ENCODE measurements at places on chromosomes 2 and 18.

DNA sequence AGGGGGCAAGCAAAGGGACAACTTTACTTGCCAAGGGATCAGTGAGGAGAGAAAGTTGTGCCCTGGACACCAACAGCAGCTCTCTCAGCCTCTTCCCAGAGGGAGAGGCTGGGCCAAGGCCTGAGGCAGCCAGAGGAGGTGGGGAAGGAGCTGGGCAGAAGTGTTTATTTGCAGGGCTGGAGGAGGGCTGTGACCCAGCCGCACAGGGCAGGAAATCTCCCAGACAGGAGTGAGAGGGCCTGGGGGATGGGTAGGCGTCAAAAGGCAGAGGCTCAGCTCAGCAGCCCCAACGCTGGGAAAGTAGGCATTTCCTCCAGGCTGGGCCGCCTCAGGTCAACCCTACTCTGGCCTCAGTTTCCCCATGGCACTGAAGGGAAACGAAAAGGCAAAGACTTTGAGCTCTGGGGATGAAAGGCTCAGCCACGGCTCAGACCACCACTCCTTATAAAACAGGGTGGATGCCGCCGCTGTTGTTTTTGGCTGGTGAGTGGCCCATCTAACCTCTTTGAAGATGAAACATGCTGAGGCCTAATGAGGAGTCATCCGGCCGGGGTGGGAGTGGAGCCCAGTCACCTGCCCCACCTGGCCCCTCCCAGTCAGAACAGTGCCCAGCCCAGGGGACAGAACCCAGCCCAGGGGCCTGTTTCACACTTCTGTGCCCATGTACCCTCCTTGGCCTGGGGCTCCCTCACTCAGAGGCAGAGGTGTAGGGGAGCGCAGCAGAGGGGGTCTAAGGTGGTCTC, 21.9 kb upstream of the SEMA4C start:
- peak; percentile 84 for DNase-seq

DNA sequence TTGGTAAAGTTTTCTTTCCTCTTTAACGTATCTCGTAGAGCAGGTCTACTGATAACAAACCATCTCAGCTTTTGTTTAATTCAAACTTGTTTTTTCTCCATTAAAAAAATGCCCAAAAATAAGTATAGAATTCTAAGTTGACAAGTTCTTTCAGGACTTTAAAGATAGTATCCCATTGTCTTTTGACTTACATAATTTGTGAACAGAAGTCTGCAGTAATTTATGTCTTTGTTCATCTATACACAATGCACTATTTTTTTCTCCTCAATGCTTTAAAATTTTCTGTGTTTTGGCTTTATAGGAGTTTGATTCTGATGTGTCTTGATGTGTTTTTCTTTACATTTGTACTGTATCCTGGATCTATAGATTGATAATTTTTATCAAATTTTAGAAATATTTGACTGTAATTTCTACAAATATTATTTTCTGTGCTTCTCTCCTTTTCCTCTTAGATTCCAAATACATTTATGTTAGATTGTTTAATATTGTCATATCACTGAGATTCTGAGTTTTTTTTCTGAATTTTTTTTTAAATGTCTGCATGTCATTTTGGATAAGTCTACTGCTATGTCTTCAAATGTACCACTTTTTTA, 143.3 kb downstream of the FTCDNL1 start:
- DNase-seq, result no peak

GRCh38 chr2:35931626-35932025, 424.0 kb upstream of the CRIM1 start:
- no peak for DNase-seq

DNA sequence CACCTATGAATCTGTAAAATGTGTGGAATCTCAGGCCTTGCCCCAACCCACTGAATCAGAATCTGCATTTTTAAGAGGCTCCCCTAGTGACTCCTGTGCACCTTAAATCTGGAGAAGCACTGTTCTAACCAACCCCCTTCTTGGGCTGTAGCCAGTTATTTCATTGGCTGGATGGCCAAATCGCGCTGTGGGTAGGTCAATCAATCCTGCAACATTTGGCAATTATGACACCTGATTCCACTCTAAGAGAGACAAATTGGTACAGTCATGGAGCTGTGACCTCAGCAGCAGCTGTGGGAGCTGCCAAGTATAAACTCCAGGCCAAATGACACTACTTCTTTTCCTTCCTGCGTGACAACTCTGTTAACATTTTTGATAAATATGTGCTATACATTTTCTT, 208.7 kb downstream of the CLIP4 start:
- no peak for DNase-seq

DNA sequence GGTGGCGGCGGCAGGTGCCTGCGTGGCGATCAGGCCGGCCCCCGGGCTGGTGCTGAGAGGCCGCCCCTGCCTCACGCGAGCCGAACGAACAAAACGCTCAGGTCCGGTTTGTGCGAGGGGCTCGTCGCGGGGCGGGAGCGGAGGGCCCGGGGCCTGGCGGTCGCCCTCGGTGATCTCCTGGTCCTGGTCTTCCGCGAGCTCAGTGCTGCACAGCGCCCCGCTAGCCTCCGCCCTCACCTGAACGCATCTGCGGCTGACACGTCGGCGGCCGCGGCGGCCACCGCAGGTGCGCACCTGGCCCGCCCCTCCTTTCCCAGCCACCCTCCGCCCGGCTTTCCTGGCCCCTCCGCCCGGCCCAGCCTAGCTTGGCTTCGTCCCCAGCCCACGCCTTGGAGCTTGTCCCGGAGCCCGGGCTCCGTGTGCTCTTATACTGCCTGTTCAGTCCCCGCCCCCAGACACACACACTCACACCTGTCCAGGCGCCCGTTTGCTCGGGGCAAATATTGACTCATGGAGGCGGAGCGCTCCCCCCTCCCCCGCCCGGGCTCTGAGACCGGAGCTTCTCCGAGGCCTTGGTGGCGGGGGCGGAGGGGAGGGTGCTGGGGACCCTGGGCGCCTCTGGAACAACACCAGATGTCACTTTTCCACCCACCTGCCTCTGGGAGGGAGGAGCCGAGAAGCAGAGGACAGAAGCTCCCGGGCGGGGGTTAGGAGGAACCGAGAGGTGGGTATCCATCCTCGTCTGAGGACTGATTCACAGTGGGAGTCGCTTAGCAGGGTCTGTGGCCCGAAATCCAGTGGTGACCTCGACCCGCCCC, 8.6 kb upstream of the CRYBA2 start:
- DNase-seq, result peak; percentile 45

GRCh38 chr2:314561-315336, 26.9 kb upstream of the ALKAL2 start:
- no peak for DNase-seq

GRCh38 chr2:171235262-171235881, 74.7 kb upstream of the TLK1 start:
- no peak for DNase-seq

GRCh38 chr2:74891136-74891764, 57.3 kb downstream of the HK2 start:
- no peak for DNase-seq

DNA sequence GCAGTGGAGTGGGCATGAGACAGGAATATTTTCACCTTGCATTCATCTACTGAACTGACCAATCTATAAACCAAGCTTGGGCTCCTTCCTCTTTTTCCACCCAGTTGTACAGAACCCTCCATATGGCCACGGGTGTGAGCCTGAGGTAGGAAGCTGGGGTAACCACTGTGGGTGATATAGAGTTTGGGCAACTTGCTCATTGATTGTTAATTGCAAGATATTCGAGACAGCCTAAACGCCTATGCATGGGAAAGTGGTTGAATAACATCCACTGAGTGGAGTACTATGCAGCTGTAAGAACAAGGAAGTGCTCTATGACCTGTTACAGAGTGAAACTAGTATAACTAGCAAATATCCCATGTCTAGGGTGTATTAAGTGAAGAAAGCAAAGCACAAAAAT, 7.3 kb upstream of the VAPA start:
- no peak for DNase-seq

DNA sequence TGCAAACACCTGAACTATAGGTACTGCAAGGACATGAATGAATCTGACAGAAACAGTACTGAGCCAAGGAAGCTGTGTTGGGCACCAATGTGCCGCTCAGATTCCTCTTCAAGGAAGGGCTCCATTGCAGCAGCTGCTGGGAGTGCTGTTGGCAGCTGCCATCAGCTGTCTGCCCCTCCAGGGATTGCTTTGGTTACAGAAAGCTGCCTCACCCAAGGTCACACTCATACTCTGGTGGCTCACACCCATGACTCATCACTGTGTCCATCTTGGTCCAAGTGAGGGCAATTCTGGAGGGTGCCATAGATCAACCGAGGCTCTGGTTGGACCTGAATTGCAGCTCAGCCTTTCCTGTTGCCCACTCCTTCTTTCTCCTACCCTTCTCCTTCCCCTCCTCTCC, 24.4 kb upstream of the TRPM8 start:
- no peak for DNase-seq

DNA sequence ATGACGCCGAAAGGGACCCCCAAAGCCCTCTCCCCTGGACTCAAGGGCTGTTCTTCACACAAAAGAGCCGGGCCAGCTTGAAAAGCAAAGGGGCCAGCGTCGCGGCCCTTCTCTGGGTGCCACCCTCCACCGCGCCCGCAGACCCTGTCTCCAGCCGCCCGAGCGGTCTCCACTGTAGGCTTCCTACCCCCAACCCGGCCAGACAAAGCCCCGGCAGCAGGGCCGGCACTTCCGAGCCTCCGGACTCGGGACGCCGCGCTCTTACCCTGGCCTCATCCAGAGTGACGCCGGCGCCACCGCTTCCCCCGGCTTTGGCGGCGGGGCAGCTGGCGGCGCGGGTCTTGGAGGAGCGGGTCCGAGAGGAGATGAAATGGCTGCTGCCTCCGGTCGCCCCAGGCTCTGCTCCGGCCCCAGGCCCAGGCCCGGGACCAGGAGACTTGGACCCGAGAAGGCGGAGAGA, 603 bp downstream of the ATAD2B start:
- DNase-seq, result peak; percentile 27

GRCh38 chr18:26919627-26920026, 54.1 kb upstream of the AQP4 start:
- DNase-seq, result no peak

GRCh38 chr2:45004562-45005191, 4.6 kb downstream of the SIX2 start:
- no peak for DNase-seq

GRCh38 chr2:191572319-191572718, 105.6 kb upstream of the NABP1 start:
- no peak for DNase-seq

DNA sequence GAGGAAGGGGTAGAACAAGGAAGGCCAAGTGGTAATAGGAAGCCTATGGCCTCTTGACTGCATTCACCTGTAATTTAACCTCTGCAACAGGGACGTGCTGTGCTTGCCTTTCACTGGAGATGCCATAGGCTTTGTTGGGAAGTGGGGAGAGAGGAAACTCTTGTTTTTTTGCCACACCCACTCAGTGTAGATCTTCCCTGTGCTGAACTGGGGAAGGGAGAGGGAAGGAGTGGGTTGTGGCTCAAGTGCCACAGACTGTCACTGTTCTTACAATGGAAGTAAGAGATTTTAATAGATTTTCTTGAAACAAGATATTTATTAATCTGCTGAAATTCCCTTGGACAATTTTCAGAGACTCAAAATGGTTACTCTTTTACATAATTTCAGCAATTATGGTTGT, 127.3 kb downstream of the FAM210A start:
- no peak for DNase-seq

DNA sequence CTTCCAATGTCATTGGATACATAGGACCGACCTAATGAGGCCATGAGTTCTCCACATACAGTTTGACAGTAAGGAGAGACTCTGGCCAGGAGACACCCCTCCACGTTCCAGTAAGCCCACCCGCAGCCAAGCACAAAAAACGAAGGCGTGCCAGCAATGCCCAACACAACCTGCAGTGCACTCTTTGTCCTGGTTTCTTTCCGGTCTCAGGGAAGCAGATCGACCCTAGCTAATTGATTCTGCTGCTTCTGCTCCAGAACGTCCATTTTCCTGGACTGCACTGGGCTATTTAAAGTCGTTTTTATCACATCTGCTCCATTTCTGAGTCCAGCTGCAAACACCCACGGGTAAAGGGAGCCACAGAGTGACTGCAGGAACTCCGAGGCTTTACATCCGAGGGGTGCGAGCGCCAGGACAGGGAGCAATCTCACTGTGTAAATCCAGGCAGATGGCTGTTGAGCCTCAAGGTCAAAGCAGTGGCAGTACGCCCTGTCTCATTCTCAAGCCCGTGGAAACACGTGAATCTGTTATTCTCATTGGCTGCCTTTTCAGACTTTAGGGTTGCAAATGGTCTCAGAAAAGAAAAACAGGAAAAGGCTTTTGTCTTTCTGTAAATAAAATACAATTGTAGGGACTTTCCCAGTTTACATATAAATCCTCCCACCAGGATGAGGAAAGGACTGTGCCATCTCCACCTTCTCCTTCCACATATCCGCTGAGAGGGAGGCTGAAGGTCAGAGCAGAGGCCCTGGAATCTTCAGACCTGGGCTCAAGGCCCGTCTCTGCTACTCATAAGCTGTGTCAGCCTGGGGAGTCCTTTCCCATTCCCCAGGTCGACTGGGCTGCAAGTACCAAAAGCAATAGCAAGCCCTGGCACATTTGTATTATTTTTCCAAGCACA, 40.7 kb downstream of the TMEM163 start:
- DNase-seq, result no peak
